ENCODE measurements at places on chromosomes 2 and 18. TPM values are rescaled to one million over a fixed set of nuclear protein-coding genes. Genes with fewer than 3 reads are reported as not detected.

DNA sequence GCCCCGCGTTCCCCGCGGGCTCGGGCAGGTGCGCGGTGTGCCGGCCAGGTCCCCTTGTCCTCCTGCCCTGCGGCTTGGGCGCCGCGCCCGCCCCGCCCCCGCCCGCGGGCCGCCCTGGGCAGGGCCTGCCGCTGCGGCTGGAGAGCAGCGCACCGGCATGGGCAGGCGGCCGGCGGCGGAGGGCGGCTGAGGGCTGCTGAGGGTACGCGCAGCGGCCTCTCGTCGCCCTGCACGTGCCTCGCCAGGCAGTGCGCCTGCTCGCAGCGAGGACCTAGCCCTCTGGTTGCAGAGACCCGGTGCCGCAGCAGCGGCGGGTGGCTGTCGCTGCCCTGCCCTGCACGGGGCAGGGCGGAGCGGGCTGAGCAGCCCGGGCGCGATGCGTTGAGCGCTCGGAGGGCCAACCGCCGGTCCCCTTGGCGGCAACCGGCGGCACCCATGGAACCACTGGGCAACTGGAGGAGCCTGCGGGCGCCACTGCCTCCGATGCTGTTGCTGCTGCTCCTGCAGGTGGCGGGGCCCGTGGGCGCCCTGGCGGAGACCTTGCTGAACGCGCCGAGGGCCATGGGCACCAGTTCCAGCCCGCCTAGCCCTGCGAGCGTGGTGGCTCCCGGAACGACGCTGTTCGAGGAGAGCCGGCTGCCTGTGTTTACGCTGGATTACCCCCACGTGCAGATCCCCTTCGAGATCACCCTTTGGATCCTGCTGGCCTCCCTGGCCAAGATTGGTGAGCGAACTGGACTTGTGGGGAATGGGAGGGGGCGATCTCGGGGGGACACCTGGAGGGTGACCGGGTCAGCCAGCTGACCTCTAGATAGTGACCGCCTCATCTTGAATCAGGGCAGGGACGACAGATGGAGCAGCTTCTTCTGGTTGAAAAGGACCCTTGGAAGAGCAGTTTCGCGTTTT, at the start of gene SLC9A2:
Gene SLC9A2, plus strand, starts transcription at position 140 of the 906 bp plus-strand sequence. Its CDS starts 296 bp downstream, at position 436.
- DNase-seq: no peak

GRCh38 chr18:62420151-62420512, 95.0 kb downstream of the TNFRSF11A start:
- no peak for DNase-seq

Gene HRH4
- not detected for total RNA-seq

GRCh38 chr18:62634458-62634857, 80.9 kb upstream of the PHLPP1 start:
- no peak for DNase-seq

DNA sequence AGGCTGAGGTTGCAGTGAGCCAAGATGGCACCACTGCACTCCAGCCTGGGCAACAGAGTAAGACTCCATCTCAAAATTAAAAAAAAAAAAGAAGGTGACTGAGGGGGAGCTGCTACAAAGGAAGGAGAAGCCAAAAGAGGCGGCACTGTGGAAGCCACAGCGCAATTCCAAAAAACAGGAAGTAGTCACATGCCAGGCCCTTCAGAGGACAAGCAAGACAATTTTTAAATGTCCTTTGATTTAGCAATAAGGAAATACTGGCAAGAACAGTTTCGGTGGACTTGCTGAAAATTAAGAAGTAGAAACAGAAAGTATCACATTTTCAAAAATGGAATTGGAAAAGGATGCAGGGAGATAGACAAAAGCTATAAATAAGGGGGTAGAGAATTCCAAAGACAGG, 122.8 kb downstream of the OSBPL1A start:
- no peak for DNase-seq

Gene XDH
- 0.63 TPM for total RNA-seq

GRCh38 chr2:161161074-161161706, 962 bp downstream of the TANK start:
- no peak for DNase-seq

Gene RIT2
- total RNA-seq: not detected

GRCh38 chr18:75654851-75655751, 227.6 kb upstream of the SMIM21 start:
- no peak for DNase-seq

- DNase-seq: no peak
Measured at GRCh38 chr2:225038231-225038523, 4.1 kb downstream of the DOCK10 start.

GRCh38 chr18:58175786-58176176, 131.8 kb downstream of the NEDD4L start:
- DNase-seq: no peak

DNA sequence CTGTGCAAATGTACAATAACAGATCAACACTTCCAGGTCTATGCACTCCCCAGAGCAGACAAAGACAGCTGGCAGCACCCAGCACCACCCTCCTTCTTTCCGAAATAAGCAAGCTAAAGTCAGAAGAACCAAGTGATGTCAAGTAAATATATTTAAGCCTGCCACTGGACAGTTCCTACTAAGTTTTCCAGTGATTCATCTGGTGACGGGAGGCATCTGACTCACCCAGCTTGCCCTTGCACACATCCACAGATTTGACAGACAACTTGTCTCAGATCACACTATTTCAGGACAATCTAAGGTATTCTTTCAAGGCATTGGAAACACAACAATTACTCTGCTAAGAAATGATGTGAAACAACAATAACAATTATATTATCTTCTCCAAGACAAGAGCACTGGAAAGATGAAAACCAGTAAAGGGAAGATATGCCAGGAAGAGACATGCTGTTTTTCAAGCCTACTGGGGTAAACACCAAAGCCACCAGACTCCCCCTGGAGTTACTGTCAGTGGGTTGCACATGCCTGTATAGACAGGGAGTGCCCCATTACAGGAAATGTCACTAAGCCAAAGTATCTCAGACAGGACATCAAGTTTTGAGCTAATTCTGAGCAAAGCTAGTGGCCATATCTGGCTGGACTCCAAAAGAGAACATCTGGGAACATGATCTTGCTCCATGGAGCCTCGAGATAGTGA, 287.9 kb upstream of the KLHL29 start:
- DNase-seq: no peak

- no peak for DNase-seq
Measured at GRCh38 chr18:71760541-71760940, 783.6 kb downstream of the CBLN2 start.

DNA sequence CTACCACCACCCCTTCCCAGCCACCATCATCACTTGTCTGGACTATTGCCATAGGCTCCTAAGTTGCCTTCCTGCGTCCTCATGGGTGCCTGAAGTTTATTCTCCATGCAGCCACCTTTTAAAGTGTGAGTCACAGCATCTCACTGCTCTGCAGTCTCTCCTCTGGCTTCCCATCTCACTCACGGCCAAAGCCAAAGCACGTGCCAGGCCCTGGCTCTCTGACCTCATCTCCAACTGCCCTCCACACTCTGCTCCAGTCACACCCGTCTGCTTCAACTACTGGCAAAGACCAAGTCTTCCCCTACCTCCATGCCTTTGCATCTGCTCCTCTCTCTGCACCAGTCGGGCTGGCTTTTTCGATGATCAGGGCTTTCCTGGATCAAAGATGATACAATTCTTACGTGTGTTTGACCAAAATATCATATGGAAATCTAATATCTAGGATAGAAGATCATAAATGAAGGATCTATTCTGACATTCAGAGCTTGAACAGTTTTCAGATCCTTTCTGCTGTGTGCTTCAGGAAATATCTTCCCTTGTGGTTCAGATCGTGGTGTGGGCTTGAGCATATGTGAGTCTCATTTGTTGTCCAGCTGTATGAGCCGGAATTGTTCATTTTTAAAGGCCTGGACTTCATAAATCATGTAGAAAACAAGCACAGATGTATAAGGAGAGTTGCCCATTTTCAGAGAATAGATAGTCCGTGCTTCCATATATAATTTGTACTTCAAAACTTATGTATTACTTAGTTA, 175.6 kb downstream of the PRKCE start:
- DNase-seq: no peak

DNA sequence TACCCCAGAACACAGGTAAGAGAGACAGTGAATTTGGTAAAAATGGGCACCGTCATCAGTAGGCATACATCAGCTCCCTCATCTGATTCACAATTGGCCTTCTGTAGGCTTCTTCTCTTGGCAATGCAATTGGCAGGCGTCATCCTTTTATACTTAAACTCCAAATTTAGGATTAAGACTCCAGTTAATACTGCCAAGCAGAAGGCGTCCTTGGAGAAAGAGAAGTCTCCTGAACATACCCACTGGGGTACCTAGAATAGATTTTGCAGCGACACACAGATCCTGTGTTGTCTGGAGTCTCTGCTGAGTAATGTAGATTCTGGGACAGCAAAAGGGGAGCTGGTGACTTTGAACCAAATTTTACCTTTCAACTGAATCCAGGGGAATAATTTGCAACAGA, 592 bp upstream of the METAP1D start:
- no peak for DNase-seq

- no peak for DNase-seq
Measured at GRCh38 chr2:231634951-231635875, 42.5 kb downstream of the TEX44 start.

- DNase-seq: no peak
Measured at GRCh38 chr18:60022671-60023276, 123.0 kb downstream of the PMAIP1 start.

DNA sequence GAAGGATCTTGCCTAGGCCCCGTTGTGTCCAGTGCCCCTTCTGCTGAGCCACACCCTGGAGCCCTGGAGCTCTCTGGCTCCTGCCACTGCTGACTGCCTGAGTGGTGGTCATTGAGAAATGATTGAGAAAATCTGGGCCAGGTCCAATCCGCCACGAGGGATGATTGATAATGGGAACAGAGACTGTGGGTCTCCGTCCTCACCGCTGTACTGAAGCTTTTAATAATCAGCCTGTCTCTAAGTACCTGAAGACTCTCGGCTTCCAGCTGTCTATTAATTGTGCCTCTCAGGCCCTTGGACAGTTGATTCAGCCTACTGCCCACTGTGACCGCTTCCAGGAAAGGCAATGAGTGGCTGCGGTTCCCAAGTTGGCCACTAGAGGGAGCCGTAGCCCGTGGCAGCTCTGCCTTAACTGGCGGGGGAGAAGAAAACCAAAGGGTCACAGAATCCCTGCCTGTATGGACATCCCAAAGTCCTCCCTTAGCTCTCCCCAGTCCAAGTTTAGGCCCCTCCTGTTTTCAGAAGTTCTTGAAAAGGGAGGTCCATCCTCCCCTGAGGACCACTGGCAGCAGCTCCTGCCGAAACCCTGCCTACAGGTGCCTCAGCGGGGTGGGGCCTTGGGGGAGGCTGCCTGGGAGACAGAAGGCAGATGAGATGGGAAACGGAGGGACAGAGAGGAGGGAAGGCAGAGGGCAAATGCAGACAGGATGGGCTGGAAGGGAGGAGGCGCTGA, 213.6 kb downstream of the TNS1 start:
- peak; percentile 96 for DNase-seq

- no peak for DNase-seq
Measured at GRCh38 chr2:69017835-69018234, 4.9 kb downstream of the ANTXR1 start.

DNA sequence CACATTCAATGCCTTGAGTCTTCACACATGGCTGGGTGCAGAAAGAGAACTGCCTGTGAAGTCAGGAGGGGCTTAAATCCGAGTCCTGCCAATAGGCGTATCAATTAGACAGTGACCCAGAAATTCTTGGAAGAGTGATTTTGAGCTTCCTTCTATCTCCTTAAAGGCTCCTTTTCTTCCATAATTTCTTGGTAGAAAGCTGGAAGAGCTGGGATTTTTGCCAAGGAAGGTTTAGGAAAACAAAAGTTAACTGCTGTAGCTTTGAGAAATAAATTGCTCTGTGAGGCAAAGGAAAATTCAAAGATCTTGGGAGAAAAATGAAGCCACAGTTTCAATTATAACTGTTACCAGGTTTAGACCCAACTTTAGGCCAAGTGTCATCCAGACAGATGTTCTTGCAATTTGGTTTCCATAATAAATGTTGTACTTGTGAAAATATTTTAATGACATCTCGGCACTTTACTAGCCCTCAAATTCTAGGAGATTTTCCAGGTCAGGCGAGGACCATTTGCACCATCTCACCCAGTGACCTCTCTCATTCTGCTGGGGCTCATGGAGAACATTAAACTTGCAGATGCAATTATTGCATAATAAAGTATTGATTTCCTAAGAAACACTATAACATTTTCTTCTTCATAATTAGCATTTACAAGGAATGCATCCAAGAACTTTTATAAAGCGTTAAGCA, 329.7 kb upstream of the MEIS1 start:
- no peak for DNase-seq

DNA sequence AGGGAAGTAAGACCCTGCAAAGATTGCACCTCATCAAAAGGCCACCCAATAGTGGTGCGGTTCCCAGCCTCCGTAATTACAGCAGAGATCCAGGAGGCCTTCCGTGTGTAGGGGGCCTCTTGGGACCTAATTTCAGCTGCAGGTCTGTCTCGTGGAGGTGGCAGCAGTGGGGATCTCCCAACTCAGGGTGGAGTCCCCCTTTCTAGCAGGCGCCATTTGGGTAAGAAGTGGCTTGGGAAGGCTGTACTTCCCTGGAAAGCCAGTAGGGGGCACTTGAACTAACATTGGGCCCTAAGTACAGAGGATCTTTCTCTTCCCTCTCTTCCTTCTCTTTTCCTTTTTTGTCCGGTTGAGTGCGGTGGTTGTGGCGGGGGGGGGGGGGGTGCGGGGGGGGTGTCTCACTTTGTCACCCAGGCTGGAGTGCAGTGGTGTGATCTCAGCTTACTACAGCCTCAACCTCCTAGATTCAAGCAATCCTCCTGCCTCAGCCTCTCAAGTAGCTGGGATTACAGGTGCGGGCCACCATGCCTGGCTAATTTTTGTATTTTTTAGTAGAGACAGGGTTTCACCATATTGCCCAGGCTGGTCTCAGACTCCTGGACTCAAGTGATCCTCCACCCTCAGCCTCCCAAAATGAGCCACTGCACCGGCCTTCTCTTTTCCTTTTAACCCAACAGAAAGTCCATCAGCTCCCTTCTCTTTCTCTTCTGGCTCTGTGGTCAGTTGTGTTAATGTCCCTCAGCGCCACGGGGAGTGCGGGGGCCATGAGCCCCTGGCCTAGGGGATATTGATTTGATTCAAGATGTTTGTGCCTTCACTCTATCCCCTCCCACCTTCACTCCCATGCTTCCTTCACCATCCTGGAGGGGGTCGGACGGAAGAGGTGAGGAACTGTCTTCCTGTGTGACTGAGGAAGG, 32.0 kb downstream of the CENPO start:
- DNase-seq: no peak

DNA sequence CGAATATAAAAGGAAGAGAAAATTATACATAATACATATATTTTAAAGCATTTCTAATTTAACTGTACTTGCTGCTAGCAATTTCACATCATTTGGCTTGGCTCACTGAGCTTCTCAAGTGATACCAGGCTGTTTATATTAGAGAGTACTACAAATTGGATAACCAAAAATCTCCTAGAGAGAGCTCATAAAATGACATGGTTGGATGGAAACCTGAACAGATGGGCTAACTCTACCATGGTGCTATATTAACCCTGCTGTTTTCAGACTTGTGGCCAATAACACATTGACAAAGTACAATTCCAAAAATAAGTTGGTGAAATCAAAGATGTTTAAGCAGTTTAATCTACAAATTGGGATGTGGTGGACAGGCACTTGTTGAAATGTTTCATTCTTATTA, 364.4 kb upstream of the GCFC2 start:
- no peak for DNase-seq

GRCh38 chr2:101736861-101737291, 39.4 kb downstream of the MAP4K4 start:
- DNase-seq: no peak
